ENCODE measurements at places on chromosomes 1 and 21. TPM values are rescaled to one million over a fixed set of nuclear protein-coding genes. Genes with fewer than 3 reads are reported as not detected.
A peak's percentile ranks its signal among the peaks of the same experiment; 100 is the strongest.

GRCh38 chr1:79422726-79423125, 416.2 kb upstream of the ADGRL4 start:
- no peaks in the 10 kb centered on the region for H3K27me3 ChIP-seq
- no peak for DNase-seq
- no peak overlapping the region for H3K27ac ChIP-seq
- H3K36me3 ChIP-seq = no peaks in the 10 kb centered on the region
- H3K4me1 ChIP-seq = no peaks in the 10 kb centered on the region

Gene ST6GALNAC5
- 18.5 TPM for total RNA-seq

Gene ATAD3C
- 7.3 TPM for total RNA-seq

DNA sequence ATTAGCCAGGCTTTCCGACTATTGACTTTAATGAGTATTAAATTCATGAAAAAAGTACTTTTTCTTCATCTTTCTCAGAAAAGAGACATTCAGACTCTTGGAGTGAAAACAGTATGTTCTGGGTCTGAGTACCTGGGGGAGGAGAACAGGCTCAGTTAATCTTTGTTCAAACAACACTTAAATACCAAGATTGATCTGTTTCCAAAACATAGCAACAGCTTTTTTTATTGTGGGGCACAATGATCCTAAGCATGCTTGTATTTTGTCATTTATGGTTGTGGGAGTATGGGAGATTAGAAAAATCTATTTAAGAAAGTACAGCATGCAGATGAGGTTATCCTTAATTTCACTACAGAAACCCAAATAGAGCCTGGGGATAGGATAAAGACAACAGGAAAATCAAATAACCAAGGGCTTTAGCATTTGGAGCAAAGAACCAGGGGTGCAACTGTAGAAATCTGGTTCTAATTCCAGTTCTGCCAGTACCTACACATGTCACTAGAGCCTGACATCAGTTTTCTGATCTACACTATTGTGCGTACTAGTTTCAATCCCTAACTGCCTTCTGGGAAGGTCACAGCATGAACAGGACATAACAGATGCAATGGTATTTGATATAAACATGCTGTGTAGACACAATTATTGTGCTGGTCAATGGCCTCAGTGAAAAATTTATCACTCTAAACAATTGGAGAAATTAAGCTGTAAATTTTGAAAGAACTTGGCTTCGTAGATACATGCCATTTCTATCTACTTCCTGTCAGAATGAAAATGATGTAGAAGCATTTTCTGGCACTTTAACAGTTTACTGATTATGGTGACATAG, 91.2 kb downstream of the KCNK1 start:
- no peaks in the 10 kb centered on the region for H3K27me3 ChIP-seq
- H3K4me1 ChIP-seq = no peaks in the 10 kb centered on the region
- no peak overlapping the region for H3K4me3 ChIP-seq
- no peaks in the 10 kb centered on the region for H3K36me3 ChIP-seq
- no peak overlapping the region for H3K27ac ChIP-seq

DNA sequence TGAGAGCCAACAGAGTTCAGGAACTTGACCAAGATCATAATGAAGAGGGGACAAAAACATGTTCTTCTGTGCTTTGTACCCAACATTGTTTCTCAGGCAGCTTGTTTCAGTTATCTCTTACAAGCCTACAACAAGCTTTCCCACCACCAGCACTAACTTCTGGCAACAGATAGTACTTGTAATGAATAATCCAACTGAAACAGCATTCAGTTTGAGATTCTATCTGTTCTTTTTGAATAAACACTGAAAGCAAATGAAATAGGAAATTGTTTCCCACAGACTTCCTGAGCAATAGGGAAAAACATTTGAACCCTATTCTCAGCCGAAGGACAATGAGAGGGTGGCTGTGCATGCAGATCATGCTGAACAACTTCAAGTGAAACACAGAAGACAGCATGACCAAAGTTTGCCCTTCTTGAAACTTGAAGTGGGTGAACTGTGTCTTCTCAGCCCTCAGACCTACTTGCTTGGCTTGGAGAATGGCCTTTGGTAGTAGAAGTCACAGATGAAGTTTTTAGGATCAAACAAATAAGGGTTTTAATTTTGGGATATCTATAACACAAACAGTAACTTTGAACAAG, 11.2 kb upstream of the HOOK1 start:
- H3K27ac ChIP-seq = no peak overlapping the region
- no peaks in the 10 kb centered on the region for H3K4me1 ChIP-seq
- H3K27me3 ChIP-seq = no peaks in the 10 kb centered on the region
- DNase-seq = no peak

DNA sequence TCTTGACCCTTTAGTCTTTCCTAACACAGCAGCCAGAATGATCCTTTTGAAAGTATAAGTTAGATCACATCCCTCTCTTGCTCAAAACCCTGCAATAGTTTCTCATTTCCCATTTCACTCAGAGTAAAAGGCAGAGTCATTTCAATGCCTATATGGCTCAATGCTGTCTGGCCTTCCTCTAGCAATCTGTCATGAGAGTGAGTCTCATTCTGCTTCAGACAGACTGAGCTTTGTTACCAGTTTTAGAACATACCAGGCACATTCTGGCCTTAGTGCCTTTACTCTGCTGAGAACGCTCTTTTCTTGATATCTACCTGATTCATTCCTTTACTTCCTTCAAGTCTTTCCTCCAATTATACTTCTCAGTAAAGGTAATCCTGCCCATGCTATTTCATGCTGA, 372.8 kb upstream of the PKN2 start:
- no peak overlapping the region for H3K27ac ChIP-seq
- no peaks in the 10 kb centered on the region for H3K4me1 ChIP-seq
- DNase-seq = no peak
- no peaks in the 10 kb centered on the region for H3K27me3 ChIP-seq
- H3K4me3 ChIP-seq = no peak overlapping the region
- no peaks in the 10 kb centered on the region for H3K36me3 ChIP-seq

DNA sequence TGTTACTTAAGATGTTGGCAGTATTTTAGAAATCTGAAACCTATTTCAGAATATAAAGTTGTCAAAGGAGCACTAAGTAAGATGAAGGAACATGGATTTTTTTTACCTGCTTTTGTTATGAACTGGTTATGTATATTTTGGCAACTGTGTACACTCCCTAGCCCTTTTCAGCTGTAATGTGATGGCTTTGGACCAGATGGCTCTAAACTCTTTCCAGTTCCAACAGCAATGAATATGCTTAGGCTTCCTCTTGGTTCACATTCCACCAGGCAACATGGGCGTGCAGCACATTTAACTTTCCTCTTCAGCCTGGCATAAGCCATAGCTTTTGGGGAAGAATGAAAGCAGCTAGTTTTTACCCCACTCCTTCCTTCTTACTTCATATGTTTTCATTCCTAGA, 95.6 kb upstream of the ADAMTS5 start:
- peak; percentile 10 for DNase-seq
- H3K27me3 ChIP-seq = no peaks in the 10 kb centered on the region
- H3K27ac ChIP-seq = no peak overlapping the region
- no peaks in the 10 kb centered on the region for H3K36me3 ChIP-seq
- H3K4me1 ChIP-seq = no peaks in the 10 kb centered on the region

DNA sequence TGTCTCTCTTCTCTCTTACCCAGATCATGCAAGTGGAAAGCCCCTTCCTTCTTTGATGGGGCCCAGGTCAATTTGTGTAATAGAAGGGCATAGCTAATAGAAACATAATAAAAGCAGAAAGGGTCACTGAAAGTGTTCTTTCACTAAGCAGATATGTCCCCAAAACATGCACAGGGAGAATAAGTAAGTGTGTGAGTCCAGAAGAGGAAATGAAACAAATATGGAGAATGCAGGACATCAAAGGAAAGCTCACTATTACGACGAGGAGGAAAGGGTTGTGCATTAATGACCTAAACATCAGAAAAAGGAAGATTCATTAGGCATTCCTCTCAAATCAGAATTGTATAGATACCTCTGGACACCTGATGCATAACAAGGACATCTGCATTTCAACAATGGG, 81.4 kb upstream of the SMYD2 start:
- no peak overlapping the region for H3K4me3 ChIP-seq
- no peaks in the 10 kb centered on the region for H3K27me3 ChIP-seq
- no peaks in the 10 kb centered on the region for H3K36me3 ChIP-seq
- no peak overlapping the region for H3K27ac ChIP-seq

DNA sequence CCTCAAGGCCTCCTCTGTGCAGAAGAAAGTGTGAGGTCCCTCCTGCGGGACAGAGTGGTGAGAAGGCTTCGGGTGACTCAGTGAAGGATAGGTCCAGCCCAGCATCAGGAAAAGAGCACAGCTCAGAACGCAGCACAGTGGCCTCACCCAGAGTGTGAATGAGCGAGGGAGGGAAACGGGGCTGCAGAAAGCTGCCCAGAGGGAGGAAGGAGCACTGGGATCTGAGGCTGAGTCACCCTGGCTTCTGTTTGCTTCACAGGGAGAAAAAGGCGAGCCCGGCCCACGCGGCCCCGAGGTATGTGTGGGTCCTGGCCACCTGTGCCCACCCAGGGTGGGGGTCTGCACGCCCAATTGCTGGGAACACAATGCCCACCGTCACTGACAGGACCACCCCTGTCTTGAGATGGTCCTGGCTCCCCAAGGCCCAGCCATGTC, 24.3 kb downstream of the COL6A2 start:
- H3K27ac ChIP-seq = no peak overlapping the region
- H3K36me3 ChIP-seq = peaks cover 9% of the 10 kb centered on the region
- DNase-seq = no peak
- H3K27me3 ChIP-seq = no peaks in the 10 kb centered on the region
- no peaks in the 10 kb centered on the region for H3K4me1 ChIP-seq

GRCh38 chr1:63705078-63705477, 68.7 kb upstream of the ROR1 start:
- DNase-seq = no peak
- H3K36me3 ChIP-seq = no peaks in the 10 kb centered on the region
- no peak overlapping the region for H3K4me3 ChIP-seq
- no peaks in the 10 kb centered on the region for H3K4me1 ChIP-seq
- no peak overlapping the region for H3K27ac ChIP-seq

DNA sequence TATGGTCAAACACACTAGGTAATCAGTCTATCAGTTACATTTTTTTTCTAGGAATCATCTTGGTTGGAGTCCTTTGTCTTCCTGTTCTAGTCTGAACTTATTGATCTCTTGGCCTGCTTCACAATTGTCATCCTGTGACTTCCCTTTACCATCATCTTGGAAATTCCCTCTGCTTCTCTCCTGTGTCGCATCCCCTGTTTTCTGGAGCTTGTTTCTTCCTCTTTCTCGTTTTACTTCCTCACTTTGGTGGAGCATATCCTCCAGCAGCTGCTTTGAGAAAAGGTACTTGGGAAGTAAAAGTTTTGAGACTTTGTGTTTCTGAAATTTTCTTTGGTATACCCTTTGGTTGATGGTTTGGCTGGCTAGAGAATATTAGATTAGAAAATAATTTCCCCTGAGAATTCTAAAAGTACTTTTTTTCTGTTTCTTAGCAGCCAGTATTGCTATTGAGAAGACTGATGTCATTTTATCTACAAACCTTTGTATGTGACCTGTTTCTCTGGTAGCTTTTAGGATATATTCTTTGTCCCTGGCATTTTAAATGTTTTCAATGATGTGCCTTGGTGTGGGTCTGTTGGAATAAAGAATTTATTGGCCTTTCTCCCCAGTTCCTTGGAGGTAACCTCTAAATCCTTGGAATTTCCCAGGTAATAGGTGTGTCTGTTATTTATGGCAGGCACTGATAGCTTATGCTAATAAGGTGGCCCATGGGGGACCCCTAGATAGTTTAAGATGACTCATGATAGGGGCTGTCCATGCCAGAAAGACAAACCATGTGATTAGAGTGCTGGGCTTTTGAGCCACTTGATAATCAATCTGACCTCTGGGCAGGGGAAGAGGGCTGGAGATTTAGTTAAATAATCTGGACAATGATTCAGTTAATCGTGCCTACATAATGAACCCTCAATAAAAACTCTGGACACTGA, 6.1 kb upstream of the MYCL start:
- no peaks in the 10 kb centered on the region for H3K27me3 ChIP-seq
- no peaks in the 10 kb centered on the region for H3K36me3 ChIP-seq
- no peaks in the 10 kb centered on the region for H3K4me1 ChIP-seq
- no peak overlapping the region for H3K27ac ChIP-seq
- no peak overlapping the region for H3K4me3 ChIP-seq

- peak within 1 kb of the TSS; percentile 96 for H3K4me3 ChIP-seq
- peak within 1 kb of the TSS; percentile 97 for H3K27ac ChIP-seq
These were observed at the start of gene ENAH for GRCh38 chr1:225652729-225653462. ENAH (minus strand) TSS chr1:225653123; CDS start chr1:225652690, 433 bp downstream.

GRCh38 chr21:38831526-38832467, 26.1 kb downstream of the ETS2 start:
- no peak overlapping the region for H3K4me3 ChIP-seq
- no peaks in the 10 kb centered on the region for H3K4me1 ChIP-seq
- H3K36me3 ChIP-seq = no peaks in the 10 kb centered on the region
- no peaks in the 10 kb centered on the region for H3K27me3 ChIP-seq

- no peaks in the 10 kb centered on the region for H3K36me3 ChIP-seq
- no peaks in the 10 kb centered on the region for H3K27me3 ChIP-seq
These were observed 2.0 kb upstream of the TTC24 start for GRCh38 chr1:156577550-156577949.

GRCh38 chr1:218946147-218946546, 227.5 kb upstream of the LYPLAL1 start:
- no peak overlapping the region for H3K4me3 ChIP-seq
- H3K27me3 ChIP-seq = no peaks in the 10 kb centered on the region
- no peak overlapping the region for H3K27ac ChIP-seq
- H3K4me1 ChIP-seq = peaks cover 3% of the 10 kb centered on the region

GRCh38 chr1:228490120-228491078, 3.2 kb downstream of the RNF187 start:
- H3K4me3 ChIP-seq = no peak overlapping the region
- H3K27ac ChIP-seq = no peak overlapping the region
- H3K36me3 ChIP-seq = peaks cover 12% of the 10 kb centered on the region

Gene TSSK3
- total RNA-seq = 7.0 TPM

GRCh38 chr1:89743788-89744187, 77.0 kb upstream of the LRRC8D start:
- no peaks in the 10 kb centered on the region for H3K36me3 ChIP-seq
- no peak overlapping the region for H3K27ac ChIP-seq
- H3K27me3 ChIP-seq = no peaks in the 10 kb centered on the region
- no peak for DNase-seq
- H3K4me3 ChIP-seq = no peak overlapping the region
- no peaks in the 10 kb centered on the region for H3K4me1 ChIP-seq

Gene AQP10
- 0.27 TPM for total RNA-seq

DNA sequence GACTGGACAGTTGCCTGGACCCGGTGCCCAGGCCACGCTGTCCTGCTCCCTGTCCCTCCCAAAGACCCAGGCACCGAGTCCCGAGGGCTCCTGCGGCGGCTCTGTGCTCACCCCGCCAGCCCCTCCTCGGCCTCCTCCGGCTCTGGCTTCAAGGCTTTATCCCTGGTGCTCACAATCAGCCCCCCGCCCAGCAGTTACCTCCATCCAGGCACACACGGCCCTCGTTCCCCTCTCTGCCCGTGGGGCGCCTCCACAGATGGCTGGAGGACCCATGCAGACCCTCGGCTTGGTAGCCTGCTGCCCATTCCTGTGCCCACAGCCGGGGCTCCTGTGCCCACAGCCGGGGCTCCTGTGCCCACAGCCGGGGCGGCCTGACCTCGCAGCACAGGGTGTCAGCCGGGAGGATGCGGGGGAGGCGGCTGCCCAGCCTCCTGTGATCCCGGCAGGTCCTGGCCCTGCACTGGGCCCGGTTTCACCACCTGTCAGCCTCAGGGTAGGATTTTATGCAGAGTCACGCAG, 52.3 kb upstream of the COL18A1 start:
- H3K36me3 ChIP-seq = no peaks in the 10 kb centered on the region
- H3K4me3 ChIP-seq = no peak overlapping the region
- no peak overlapping the region for H3K27ac ChIP-seq
- no peaks in the 10 kb centered on the region for H3K27me3 ChIP-seq

Gene KRTAP13-2
- total RNA-seq = not detected
